ENCODE measurements at places on chromosomes 6 and 20. TPM values are rescaled to one million over a fixed set of nuclear protein-coding genes. Genes with fewer than 3 reads are reported as not detected.

Gene MEP1A
- total RNA-seq = not detected

Gene CEP43
- total RNA-seq = 13.5 TPM

Gene ARHGAP40
- 0.07 TPM for total RNA-seq

Gene CTAGE9
- not detected for total RNA-seq

Gene DNAH8
- total RNA-seq = under 0.01 TPM

Gene STMND1
- total RNA-seq = not detected

Gene SDCBP2
- total RNA-seq = 5.3 TPM

Gene TMC2
- not detected for total RNA-seq

Gene OOEP
- total RNA-seq = 0.49 TPM

Gene C6orf141
- 19.8 TPM for total RNA-seq

Gene WFDC12
- total RNA-seq = 0.18 TPM

Gene TMEM170B
- 0.03 TPM for total RNA-seq

Gene MDC1
- total RNA-seq = 27.4 TPM

All from foreskin keratinocyte (primary cell).